Brain microvascular endothelial cell (primary cell): ENCODE measurements at places on chromosomes 7 and 10.

DNA sequence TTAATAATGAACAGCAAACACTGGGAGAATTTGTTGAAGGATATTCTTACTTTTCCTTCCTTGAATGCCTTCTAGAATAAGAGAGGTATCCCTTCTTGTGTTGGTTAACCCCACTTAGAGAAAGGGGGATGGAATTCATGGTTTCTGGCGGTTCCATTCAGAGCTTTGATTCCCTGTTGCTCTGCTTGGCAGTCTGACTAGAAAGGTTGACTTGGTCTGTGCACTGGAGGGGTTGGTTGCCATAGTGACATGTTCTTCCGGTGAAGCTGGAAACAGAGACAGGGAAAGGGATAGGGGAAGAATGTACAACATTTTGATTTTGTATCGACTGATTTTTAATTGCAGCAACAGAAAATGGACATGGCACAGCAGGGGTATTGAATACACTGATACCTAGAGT is 2.5 kb downstream of the TMEM178B start:
- DNase-seq, result no peak

GRCh38 chr10:6014241-6014761 is 37.0 kb upstream of the IL15RA start:
- peak; percentile 35 for DNase-seq

DNA sequence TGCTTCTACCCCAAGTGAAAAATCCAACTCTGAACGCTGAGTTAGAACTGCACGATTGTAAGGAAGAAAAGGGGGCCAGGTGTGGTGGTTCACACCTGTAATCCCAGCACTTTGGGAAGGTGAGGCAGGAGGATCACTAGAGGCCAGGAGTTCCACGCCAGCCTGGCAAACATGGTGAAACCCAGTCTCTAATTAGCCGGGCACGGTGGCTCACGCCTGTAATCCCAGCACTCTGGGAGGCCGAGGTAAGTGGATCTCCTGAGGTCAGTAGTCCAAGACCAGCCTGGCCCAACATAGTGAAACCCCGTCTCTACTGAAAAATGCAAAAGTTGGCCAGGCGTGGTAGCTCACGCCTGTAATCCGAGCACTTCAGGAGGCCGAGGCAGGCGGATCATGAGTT is 9.0 kb downstream of the GUSB start:
- DNase-seq, result no peak

GRCh38 chr7:44072364-44073231 is 7.2 kb upstream of the PGAM2 start:
- peak; percentile 87 for DNase-seq

DNA sequence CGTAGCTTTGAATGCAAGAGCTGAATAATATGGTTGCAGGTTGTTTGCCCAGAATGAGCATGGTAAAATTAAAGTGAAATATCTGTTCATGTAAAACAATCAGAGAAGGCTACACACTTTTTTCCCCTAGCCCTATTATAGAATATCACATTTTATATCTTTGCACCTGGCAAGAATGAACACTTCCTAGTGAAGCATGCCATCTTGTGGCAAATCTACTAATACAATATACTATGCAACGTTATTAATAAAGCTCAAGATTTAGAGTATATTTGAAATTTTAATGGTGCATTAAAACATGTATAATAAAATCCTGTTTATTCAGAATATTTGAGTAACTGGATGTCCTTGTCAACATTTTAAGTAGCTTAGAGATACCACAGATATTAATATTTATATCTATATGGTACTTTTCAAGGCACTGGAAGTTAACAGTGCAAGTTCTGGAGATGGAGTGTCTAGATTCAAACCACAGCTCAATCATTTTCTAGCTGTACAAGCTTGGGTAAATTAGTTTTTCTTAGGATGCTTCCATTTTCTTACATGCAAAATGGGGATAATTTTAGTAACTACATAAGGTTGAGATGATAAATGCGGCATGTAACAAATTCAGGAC is 643.1 kb upstream of the SEMA3D start:
- no peak for DNase-seq

DNA sequence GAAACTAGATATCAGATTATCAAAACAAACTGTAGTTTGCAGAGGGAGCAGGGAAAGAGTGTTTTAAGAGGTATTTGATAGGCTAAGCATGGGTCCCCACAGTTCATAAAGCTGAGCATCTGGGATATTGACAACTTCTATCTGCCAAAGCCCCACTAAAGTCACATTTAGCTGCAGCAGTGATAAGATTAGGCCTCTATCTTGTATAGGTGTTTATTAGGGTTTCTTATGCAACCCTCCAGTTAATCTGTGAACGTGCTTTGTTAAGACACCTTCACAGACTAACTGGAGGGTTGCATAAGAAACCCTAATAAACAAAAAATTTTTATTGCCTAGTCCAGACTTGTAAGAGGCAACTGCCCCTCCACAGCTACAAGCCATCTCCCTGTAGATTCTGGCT is 78.0 kb downstream of the CYP51A1 start:
- DNase-seq, result no peak

- DNase-seq, result no peak
These were observed at the start of gene IGFBP3 for GRCh38 chr7:45920502-45921380. Gene IGFBP3, minus strand, starts transcription at chr7:45921272. Its CDS starts 132 bp downstream, at chr7:45921140.

DNA sequence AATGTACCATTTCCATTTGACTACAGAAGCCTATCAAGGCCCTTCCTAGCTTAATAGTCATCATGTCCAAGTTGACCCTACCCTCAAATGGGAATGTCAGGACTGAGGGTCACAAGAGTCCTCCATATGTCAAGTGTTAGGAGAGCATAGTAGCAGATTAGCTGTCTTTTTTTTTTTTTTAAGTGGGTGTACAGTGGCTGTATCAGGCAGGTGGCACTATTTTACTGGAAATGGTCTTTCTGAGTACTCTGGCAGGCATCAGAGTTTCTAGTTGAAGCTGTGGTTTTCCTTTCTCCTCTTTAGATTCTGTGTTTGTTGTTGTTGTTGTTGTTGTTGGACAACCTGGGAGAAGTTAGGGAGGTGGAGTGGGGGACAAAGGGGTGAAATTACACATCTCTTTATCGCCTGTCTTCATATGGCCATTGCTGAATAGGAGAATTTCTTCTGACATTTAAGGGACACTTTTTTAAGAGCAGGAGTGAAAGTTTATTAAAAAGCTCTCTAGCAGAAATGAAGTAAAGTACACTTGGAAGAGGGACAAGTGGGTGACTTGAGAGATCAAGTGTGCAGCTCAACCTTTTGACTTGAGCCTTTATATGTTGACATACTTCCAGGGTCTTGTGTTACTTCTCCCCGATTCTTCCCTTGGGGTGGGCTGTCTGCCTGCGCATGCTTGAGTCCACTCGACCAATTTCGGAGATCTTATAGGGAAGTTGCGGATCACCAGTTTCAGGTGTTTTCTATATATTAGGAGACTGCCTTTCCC is 104.1 kb upstream of the FOXP2 start:
- DNase-seq, result no peak

DNA sequence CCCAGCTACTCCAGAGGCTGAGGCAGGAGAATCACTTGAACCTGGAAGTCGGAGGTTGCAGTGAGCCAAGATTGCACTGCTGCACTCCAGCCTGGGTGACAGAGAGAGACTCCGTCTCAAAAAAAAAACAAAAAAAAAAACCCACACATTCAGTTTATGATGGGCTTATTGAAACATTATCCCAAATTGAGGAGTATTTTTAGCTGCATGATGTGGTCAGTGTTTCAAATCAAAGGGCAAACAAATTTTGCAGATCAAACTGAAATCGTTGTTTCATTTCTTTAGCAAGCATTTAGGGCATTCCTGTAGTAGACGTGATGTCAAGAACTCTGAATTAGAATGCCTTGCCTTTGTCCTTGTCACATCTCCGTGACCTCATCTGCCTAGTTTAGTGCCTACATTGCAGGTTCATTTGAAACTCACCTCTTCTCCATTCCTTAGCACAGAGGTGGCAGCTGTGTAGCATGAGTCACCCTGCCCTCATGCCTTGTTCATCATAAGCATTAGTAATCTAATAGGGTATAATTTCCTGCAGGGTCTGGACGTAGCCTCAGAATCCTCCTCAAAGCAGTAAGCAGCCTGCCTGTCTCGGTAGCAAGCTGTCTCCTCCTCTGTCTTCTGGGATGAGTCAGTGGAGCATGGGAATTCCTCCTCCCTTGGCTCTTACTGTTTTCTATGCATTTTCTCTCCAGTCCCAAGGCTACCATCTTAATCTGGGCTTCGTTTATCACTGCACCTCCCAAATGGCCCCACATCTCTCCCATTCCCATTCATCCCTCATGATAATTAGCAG is 73.8 kb downstream of the CUL1 start:
- peak; percentile 94 for DNase-seq

DNA sequence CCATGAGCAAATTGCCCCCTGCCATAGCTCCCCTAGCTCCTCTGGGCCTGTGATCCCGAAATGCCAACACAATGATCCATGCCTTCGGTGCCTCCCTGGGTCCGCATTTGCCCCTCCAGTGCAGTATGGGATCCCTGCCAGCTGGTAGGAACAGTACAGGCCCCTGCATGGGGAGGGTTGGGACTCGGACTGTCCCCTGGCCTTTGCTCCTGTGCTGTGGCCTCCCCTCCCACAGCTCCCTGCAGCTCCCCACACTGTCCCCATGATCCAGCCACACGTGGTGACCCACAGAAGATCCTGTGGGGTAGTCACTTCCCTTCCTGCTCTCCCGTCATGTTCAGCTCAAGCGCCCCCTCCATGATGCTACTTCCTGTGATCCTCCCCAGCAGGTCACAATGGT is 140.3 kb downstream of the MAPK8 start:
- DNase-seq, result no peak

GRCh38 chr7:43037531-43037930 is 74.9 kb upstream of the HECW1 start:
- DNase-seq, result no peak

- DNase-seq, result no peak
These were observed 36.6 kb downstream of the CD36 start for GRCh38 chr7:80675090-80675489.

DNA sequence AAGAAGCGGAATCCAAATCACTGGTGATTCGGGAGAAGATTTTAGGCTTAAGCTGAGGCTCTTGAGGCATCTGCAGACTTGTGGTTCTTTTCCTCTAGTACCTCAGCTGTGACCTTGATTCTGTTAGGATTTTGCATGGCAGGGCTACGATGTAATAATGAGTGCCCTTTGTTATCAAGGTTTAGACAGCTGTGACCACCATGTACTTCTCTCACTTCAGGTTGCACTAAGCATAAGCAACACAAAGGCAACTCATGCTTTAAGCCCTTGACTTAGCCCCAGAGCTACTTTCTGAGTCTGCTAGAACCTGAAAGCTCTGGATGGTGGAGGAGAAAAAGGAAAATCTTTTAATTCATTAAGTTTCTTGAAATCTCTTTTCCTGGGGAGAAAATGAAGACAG is 1052.3 kb upstream of the PHF14 start:
- no peak for DNase-seq

DNA sequence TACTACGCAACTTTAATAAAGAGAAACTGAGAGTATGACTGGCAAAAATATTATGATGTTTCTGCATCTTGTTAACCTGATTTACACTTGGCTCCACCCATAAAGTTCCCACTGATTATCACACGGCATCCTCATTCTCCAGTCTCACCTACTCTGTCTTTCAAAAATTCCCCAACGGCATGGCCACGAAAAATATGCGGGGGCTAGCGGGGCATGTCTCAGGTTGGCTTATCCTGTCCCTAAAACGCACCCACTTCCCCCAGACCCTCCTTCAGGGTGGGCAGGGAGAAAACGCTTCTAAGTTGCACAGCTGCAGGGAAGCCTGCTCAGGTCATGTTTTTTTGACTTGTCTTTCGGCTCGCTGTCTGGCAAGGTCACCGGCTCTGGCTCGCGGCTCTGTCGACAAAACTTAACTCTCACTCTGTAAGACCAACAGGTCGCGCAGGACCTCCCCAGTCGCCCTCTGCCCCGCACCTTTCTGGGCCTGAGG is 3.8 kb downstream of the CDK6 start:
- DNase-seq, result no peak

DNA sequence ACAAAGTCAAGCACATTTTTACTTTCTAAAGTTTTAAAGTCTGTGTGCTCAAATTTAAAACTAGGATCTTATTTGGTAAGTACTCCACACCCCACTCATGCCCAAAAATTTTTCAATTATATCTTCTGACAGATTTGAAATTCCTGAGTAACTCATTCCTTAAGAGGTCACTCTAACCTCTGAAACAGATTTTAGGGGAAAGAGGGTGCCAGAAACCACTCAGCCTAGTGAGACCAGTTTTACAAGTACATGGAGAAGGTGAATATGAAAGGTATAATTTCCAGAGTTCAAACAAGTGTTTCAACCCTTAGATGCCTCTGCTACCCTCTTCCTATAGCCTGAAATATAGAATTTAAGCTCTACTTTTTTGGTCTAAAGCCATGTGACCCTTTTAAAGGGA is 79.2 kb downstream of the C7orf25 start:
- DNase-seq, result no peak

DNA sequence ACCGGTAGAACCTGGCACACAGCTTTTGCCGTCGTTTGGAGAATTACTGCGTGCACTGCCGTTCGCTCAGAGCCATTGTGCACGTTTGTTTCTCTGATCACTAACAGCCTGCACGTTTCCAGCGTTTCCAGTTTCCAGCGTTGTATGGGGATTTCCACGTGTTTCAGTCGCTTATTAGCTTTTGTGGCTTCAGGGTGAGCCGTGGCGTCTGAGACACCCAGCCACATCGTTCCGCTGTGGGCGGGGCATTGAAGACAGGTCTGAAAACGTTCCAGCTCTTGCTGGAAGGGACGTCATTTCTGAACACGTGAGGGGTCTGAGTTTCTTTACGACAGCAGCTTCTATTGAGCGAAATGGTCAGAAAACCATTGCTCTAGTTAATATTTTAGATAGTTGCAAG is 164.8 kb downstream of the DNAJB6 start:
- no peak for DNase-seq

DNA sequence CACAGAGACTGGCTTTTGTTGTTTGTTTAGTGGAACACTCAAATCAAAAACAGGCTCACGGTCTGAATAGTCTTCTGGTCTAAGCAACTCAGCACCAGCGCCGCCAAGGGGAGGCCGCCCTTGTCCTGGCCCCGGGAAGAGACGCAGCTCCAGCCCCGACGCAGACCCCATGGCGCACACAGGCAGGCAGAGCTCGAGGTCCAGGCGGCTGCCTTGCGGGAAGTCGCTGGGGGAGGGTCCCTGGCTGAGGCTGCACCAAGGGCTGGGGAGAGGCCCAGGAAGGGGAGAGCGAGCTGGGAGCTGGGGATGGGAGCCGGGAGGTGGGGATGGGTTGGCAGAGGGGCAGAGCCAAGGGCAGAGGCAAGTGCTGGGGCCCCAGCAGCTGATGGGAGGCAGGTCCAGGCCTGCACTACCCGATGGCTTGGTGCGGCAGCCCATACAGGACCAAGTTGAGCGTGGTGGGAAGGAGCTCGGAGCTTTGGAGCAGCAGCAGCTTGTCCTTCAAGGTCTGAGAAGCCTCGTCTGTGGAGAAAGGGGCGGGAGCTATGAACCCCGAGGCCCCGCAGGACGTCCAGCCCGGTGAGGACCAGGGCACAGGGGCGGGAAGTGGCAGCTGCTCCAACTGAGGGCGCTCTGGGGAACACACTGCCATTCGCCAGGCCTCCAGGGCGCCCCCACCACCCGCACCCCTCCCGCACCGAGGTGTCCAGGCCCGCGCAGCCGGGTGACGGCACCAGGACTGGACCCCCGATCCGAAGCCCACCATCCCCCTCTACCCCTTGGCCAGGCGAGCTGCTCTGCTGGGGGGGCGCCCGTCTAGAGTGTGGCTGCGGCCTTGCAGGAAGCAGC is 22.7 kb upstream of the NKX6-2 start:
- DNase-seq, result no peak

- no peak for DNase-seq
These were observed 235.9 kb downstream of the FOXP2 start for GRCh38 chr7:114650491-114650890.
